ENCODE measurements at places on chromosomes 7 and 10. TPM values are rescaled to one million over a fixed set of nuclear protein-coding genes. Genes with fewer than 3 reads are reported as not detected.

MRPS33 gene
- total RNA-seq = 114 TPM

ADIRF gene
- not detected for total RNA-seq

DNA sequence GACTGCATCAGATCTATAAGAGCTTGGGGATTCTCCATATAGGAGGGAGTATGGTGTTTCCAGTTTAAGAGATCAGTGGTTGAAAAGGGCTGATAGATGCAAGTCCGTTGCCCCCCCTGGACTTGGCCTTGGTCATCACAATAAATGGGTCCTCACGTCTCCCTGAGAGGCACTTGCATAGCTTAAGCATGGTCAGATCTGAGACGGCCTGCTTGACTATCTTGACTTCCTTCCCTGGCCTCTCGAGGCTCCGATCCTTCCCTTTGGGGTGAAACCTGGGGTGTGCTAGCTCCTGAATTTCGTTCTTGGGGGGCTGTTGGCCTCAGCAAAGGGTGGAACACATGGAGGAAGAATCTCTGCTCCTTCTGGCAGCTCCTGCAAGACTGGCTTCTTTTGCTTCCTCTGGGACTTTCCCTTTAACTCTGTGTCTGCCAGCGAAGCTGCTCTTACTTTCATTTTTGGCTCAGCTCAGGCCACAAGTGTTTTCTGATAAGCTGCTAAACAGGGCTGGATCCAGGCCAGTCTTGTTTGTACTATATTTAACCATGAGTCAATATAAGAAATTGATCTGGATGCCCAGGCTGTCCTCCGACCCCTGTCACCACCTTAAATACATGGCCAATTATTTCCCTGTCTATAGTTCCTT is 11.2 kb upstream of the ZNF485 start:
- DNase-seq = no peak

- DNase-seq = no peak
These were observed 6.7 kb downstream of the BHLHA15 start for GRCh38 chr7:98217623-98218582.

DNA sequence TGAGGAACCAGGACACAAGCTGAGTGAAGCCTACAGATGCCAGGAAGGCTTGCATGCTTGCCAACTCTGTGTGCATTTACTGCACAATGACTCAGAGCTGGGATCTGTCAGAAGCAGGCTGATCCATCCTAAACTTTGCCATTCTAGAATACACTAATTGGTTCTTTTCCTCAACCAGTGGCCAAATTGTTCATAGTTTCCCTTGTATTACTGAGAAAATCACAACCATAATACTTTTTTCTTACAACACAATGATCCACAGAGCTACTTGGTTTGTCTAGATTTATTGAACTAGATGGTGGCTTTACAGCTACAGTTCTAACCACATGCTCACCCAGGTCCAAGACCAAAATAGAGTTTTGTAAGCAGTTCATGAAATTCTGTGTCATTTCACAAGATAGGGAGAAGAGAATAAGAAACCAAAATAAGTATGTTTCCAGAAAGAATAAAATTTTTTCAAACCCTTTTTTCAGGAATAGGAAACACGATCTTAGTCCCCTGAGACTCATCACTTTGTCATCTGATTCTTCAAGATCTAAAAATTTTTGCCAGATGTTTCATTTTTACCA is 21.0 kb upstream of the LRRC17 start:
- DNase-seq = no peak

GRCh38 chr10:109996225-109996624 is 11.6 kb upstream of the ADD3 start:
- DNase-seq = no peak

GRCh38 chr7:13496976-13497375 is 492.5 kb downstream of the ETV1 start:
- DNase-seq = no peak

DNA sequence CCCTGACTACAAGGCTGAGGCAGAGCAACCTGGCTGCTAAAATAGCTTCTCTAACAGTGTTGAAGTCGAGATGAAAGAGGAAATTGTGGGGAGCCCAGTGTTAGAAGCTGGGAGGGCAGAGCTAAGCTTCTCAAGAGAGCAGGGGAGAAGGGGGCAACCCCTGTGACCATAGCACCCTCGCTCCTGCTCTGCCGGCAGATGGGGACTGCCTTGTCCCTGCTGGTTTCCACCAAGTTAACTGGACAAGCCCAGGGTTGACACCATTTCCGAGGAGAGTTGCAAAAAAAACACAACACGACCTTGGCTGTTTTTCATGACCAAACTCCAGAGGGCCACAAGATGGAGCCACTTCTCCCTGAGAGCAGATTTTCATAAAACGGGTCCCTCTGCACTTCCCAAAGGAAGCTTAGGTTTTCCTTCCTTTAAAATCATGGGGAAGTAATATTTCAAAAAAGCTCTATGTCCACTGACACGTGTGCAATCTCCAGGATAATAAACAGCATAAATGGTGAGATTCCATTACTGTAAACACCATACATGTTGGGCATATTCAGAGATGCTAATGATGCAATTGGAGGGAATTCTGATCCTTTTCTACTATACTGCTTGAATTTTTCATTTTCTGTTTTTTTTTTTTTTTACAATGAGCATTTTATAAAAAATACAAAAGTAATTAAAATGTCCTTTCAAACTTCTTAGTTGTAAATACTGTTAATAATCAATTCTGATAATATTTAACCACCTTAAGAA is 140.4 kb downstream of the PIP4K2A start:
- DNase-seq = no peak

DNA sequence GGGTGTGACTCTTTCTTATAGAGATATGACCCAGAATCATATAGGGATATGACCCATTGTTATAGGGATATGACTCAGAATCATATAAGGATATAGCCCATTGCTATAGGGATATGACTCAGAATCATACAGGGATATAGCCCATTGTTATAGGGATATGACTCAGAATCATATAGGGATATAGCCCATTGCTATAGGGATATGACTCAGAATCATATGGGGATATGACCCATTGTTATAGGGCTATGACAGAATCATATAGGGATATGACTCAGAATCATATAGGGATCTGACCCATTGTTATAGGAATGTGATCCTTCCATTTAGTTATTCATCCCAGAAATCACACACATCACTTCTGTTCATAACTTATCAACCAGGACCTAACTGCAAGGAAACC is 312.2 kb upstream of the ADARB2 start:
- DNase-seq = no peak

DNA sequence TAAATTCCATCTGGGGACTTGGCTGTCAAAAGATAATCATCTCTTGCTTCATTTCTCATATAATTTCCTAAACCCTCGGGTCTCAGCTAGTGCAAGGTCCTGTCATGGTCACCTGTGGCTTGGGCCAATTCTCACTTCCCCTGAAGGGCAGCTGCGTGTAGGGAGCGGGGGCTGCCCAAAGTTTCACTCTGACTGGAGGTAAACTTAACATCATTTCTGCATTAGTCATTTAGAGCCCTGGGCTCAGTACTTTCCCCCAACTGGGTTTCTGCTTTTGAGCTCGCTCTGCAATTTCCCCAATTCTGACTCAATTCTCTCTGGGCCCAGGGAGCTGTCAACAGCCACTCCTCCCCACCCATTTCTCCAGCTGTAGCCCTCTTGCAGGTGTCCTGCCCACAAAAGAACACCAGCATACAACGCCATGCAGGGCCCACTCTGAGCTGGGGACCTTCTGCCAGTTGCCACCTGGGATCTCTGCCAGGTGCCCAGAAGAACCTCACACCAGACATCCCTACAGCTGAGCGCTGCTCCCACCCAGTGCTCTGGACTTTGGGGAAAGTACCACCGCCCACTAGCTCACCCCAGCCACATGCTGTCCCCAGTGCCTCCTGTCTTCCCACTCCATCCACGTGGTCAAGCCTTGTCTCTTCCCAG is 37.9 kb downstream of the VOPP1 start:
- peak; percentile 68 for DNase-seq
